Psoas muscle (tissue), 8 donors: ENCODE measurements at places on chromosomes 7 and 10.

DNA sequence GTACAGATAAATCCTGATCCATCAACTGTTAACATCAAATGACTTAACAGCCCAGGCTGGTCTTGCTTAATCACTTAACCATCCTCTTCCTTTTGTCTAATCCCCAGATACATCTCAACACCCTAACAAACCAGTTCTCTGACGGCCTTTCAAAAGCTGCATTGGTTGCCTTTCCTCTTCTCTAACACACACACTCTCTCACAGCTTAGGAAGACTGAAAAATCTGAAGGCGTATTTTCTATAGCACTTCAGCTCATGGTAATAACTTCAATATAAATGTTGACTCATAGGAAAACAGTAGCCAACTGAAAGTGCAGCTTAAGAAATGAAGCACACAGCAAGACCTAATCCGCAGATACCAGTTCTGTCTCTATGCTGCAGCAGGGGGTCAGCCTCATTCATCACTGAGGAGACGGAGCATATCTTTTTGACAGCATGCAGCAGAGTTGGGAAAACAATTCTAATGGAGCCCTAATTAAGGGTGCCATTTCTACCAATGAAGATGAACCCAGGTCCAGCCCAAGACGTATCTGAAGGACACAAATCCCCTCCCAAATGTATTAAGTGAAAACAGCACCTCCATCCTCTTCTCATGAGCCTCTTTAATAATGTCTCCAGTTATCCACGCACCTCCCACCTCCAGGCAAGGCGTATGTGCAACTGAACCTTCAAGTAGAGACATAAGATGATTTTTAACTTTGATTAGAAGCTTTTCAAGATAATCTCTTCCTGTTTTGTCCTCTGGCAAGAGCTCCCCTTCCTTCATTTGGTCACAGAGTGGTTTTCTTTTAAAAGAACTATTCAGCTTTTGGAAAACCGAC lies 211.7 kb upstream of the NFE2L3 start:
- no peak overlapping the region for H3K27ac ChIP-seq
- H3K36me3 ChIP-seq = no peaks in the 10 kb centered on the region
- DNase-seq = no peak
- no peak overlapping the region for H3K4me3 ChIP-seq
- no peaks in the 10 kb centered on the region for H3K27me3 ChIP-seq

- peaks cover 30% of the 10 kb centered on the region for H3K36me3 ChIP-seq
- H3K27ac ChIP-seq = peak overlapping the region; percentile 74
- peak; percentile 90 for DNase-seq
- H3K4me3 ChIP-seq = no peak overlapping the region
These were observed 123.4 kb downstream of the NEURL1 start for GRCh38 chr10:103616705-103617601.

DNA sequence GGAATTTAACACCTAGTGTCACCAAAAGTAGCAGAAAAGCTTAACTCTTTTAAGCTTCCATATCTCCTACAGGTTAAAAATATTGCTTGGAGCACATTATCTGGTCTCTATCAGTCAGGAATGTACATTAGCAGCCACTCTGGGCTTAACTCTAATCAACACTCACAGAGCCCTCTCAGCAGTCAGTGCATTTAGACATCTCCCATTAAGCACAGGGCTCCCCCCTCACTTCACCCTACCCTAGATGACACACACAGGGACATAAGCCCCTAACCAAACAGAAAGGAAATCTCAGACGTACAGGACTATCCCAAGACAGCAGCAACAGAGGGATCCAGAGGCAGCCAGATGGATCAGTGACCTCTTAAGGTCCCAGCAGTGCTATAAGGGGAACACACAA lies 26.4 kb downstream of the FBXW4 start:
- peaks cover 9% of the 10 kb centered on the region for H3K4me1 ChIP-seq
- no peaks in the 10 kb centered on the region for H3K27me3 ChIP-seq
- no peak overlapping the region for H3K27ac ChIP-seq
- H3K4me3 ChIP-seq = no peak overlapping the region
- no peak for DNase-seq
- H3K36me3 ChIP-seq = peaks cover 94% of the 10 kb centered on the region

DNA sequence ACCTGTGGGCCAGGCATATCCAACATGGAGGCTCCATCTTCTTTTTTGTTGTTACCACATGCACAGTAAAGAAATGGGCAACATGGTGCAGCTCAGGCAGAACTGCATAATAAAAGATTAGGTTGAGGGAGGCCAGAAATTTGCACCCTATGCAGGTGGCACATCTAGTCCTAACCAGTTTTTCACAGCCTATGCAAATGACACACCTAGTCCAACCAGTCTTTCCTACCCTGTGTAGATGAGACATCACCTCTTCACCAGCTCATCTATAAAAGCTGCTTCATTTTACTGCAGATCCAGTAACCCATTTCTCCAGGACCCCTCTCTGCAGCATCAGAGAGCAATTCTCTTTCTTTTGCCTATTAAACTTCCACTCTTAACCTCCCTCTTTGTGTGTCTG lies 411.0 kb upstream of the PCDH15 start:
- no peak for DNase-seq
- H3K27me3 ChIP-seq = no peaks in the 10 kb centered on the region
- no peak overlapping the region for H3K4me3 ChIP-seq
- no peaks in the 10 kb centered on the region for H3K36me3 ChIP-seq

- no peaks in the 10 kb centered on the region for H3K36me3 ChIP-seq
- H3K27me3 ChIP-seq = peaks cover 4% of the 10 kb centered on the region
- H3K4me3 ChIP-seq = no peak overlapping the region
- H3K27ac ChIP-seq = no peak overlapping the region
- no peak for DNase-seq
These were observed 3.9 kb downstream of the PPP1R17 start for GRCh38 chr7:31690935-31691334.

DNA sequence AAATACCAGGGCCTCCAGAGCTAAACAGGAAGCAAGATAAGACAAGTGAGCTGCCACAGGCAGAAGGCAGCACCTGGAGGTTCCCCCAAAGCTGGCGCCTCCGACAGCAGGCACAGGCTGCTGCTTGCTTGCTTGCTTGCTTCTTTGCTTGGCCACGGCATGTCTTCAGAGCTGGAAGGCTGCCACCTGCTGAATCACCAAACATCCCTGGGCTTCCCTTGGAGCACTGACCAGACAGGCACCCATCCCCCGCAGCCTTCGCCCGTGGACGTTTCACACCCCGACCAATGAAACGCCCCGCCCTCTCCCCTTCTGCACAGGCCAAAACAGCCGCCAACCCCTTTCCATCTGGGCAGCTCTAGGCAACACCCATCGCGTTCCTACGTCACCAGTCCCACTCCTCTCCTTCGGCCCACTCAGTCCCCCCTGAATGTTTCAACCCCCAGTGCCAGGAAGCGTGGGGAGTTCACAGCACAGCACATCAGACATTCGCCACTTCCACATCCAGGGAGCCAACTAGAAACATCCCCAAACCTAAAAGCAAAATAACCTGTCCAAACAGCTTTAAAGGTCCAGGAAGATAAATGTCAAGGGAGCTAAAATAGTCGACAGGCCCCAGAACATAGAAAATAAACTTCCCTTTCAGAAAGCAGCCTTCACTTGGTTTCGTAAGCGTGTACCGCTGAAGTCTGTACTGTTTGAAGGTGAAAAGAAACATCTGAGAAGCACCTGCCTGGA lies 1.6 kb downstream of the SGMS1 start:
- peak overlapping the region; percentile 97 for H3K27ac ChIP-seq
- no peaks in the 10 kb centered on the region for H3K27me3 ChIP-seq
- peak; percentile 99 for DNase-seq
- no peaks in the 10 kb centered on the region for H3K36me3 ChIP-seq
- H3K4me3 ChIP-seq = peak overlapping the region; percentile 96
- H3K4me1 ChIP-seq = peaks cover 33% of the 10 kb centered on the region
